ENCODE measurements at places on chromosomes 4 and X.

GRCh38 chr4:147339100-147339499, 141.8 kb upstream of the EDNRA start:
- no peak for DNase-seq

GRCh38 chr4:109383823-109384222, 49.8 kb upstream of the SEC24B start:
- DNase-seq, result no peak

DNA sequence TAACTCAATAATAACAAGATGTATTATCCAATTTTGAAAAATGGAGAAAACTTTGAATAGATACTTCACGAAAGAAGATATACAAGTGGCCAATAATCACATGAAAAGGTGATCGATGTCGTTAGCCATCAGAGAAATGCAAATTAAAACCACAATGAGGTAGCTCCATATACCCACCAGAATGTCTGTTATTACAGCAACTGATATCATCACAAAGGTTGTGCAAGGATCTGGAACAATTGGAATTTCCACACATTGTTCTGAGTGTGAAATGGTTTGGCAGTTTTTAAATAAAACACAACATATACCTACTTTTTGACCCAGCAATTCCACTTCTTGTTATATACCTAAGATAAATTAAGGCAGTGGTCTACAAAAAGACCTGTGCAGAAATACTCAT, 71.7 kb downstream of the IRS4 start:
- no peak for DNase-seq

GRCh38 chr4:71267244-71267643, 71.6 kb upstream of the SLC4A4 start:
- no peak for DNase-seq

DNA sequence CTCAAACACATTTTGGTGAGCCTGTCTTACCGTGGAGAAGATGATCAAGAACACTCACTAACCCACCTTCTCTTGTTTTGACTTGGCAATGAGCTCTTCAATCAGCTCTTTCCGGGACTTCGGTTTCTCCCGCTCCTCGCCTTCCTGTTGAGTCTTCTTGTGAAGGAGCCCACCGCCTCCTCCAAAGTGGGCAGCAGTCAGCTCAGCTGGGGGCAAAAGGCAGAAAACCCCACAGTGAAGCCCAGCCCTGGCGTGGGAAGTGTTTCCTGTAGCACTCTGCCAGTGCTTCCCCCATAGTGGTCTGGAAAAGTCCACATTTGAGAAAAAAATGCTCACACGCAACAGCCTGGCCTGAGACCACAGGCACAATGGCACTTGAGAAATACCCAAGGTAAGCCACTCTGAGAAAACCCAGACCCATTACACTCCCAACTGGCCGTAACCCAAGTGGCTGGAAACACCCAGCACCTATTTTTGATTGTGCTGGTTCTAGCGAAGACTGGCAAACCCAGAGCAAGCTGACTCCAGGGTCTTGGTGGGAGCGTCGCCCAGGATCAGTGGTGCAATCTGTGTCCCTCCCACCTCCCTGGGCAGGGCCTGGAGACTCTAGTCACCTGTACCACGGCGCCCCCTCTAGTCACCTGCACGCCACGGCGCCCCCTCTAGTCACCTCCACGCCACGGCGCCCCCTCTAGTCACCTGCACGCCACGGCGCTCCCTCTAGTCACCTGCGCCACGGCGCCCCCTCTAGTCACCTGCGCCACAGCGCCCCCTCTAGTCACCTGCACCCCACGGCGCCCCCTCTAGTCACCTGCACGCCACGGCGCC, 8.6 kb downstream of the NOP14 start:
- DNase-seq, result no peak

- DNase-seq, result no peak
These were observed 119.1 kb upstream of the CNKSR2 start for GRCh38 chrX:21255032-21255618.

DNA sequence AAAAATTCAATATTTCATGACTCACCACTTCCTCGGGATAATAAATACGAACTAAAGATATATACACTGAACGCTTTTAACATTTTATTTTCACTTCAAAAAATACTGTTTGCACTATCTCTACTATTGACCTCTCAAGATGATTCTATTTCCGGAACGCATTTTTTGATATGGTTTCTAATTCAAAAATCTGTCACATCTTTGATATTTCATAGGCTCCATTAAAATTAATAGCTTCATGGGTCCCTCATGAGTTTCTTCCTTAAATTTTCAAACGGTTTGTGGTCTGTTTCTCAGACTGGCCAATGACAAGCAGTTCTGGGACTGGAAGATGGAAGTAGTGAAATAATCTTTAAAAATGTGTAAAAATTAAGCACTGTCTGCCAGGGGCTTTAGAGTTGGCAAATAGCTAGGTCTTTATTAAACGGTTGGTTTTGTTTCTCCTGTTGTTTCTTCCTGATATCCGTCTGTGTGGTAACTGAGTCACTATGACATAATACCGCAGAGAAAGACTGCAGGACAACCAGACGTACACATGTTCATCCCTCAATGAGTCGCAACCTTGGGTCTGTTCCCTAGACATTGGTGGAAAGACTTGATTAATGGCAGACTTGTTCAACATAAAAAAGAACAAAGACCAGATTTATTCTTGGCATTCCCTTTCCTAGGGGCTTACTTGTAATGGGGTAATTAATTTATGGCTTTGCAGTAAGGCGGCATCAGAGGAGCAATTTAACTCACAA, 133.8 kb downstream of the PALLD start:
- no peak for DNase-seq

DNA sequence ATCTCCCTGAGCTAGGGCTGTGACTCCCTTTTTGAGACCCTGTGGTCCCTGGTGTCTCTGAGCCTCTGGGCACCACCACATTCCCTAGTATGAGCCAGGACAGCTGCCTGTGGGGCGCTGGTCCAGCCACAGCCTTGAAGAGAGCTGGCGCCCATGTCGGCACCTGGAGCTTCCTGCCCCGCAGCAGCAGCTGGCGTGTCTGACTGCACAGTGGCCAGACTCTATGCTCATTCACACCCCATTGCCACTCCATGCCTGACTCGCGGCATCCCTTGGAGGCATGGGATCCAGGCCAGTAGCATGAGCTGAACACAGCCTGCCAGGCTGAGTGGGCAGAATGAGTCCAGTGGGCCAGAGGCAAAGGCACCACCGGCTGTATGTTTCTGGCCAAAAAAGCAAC, 8.3 kb upstream of the SPP1 start:
- no peak for DNase-seq

GRCh38 chr4:139808808-139809756, 143.5 kb downstream of the MGST2 start:
- no peak for DNase-seq

All from frontal cortex (tissue), 4 donors.